ENCODE measurements at places on chromosomes 7 and 10.

DNA sequence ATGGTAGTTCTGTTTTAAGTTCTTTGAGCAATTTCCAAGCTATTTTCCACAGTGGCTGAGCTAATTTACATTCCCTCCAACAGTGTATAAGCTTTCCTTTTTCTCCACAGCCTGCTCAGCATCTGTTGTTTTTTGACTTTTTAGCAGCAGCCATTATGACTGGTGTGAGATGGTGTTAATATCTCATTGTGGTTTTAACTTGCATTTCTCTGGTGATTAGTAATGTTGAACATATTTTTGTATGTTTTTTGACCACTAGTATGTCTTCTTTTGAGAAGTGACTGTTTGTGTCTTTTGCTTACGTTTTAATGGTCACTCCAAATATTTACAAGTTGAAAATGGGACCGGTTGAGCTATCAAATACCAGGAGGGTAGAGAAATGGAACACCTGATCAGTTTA, 20.4 kb downstream of the GNG11 start:
- H3K27ac ChIP-seq = no peak overlapping the region
- no peaks in the 10 kb centered on the region for H3K4me1 ChIP-seq
- H3K27me3 ChIP-seq = no peaks in the 10 kb centered on the region
- no peaks in the 10 kb centered on the region for H3K36me3 ChIP-seq

- H3K4me1 ChIP-seq = peaks cover 25% of the 10 kb centered on the region
- H3K27me3 ChIP-seq = no peaks in the 10 kb centered on the region
- H3K36me3 ChIP-seq = no peaks in the 10 kb centered on the region
- H3K4me3 ChIP-seq = no peak overlapping the region
- peak overlapping the region; percentile 28 for H3K27ac ChIP-seq
These were observed 78.6 kb downstream of the TNS3 start for GRCh38 chr7:47503281-47503680.

DNA sequence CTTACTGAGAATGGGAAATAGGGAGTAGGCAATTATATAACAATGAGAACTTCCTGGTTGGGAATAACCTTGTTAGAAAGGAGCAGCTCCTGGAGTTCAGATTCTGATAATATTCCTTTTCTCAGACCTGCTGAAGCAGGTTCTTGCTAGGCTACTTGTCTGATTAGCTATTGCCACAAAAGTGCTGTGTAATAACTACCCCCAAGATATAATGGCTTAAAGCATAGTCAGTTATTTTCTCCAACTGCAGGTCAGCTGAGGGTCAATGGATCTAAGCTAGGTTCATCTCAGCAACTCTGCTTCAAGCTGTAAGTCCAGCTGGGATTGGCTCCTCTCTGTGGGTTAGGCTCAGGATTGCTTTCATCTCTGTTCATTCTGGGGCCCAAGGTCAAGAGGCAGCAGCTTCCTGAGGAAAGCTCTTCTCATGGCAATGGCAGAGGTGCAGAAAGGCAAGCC, 9.4 kb upstream of the CNOT4 start:
- H3K4me1 ChIP-seq = no peaks in the 10 kb centered on the region
- no peaks in the 10 kb centered on the region for H3K27me3 ChIP-seq
- no peak overlapping the region for H3K4me3 ChIP-seq
- H3K36me3 ChIP-seq = no peaks in the 10 kb centered on the region
- H3K27ac ChIP-seq = no peak overlapping the region

GRCh38 chr7:108629651-108630400, 60.2 kb downstream of the DNAJB9 start:
- no peak for DNase-seq
- H3K27me3 ChIP-seq = no peaks in the 10 kb centered on the region
- H3K27ac ChIP-seq = no peak overlapping the region
- H3K4me1 ChIP-seq = no peaks in the 10 kb centered on the region
- no peaks in the 10 kb centered on the region for H3K36me3 ChIP-seq
- no peak overlapping the region for H3K4me3 ChIP-seq

DNA sequence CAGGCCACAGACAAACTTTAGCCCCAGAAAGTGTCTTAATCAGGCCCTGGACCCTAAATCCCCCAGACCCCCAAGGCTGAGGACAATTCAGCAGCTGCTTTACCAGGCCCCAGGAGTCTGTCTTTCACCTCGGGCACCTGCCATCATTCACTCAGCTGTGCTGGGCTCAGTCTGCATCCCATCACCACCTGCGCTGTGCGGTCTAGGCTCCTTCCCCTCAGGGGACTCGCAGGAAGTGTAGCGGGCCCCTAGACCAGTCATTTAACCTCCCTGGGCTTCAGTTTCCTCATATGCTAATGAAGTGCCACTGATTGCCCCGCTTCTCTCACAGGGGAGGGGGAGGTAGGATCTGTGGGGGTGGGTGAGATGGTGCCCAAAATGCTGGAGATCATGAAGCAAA, 76.4 kb upstream of the ZMIZ1 start:
- no peak overlapping the region for H3K4me3 ChIP-seq
- H3K36me3 ChIP-seq = no peaks in the 10 kb centered on the region
- DNase-seq = no peak
- no peaks in the 10 kb centered on the region for H3K27me3 ChIP-seq

DNA sequence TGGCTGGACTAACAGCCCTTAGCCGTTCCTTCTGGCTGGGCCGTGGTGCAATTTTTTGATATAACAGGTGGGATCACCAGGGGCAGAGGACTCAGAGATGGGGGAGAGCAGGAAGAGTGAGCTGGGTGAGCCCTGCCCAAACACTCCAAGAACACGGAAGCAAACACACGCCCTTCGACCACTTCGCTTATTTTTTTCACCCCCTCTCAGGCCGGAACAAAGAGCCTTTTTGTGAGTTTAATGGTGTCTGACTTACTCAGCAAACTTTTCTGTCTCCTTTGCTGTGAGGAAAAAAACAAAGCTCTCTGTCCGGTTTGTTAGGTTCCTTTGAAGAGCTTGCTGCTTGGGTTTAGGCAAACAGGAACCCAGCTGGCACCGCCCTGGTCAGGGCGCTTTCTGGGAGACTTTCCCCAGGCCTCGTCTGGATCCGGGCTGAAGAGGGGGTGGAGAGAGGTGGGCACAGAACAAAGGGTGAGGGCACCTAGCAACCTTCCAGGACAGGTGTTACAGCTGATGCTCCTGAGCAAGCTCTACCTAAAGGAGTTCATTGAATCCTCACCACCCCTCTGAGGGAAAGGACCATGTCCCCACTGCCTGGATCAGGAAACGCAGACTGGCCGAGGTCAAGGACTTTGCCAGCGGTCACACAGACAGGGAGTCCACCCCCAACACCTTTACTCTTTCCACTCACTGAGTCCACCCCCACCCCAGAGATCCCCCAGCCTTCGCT, 23.3 kb downstream of the CALML3 start:
- H3K4me3 ChIP-seq = no peak overlapping the region
- peaks cover 66% of the 10 kb centered on the region for H3K4me1 ChIP-seq
- no peaks in the 10 kb centered on the region for H3K36me3 ChIP-seq
- H3K27ac ChIP-seq = peak overlapping the region; percentile 92
- H3K27me3 ChIP-seq = no peaks in the 10 kb centered on the region

GRCh38 chr7:149821191-149822148, 16.7 kb upstream of the ZNF862 start:
- no peak overlapping the region for H3K27ac ChIP-seq
- H3K27me3 ChIP-seq = no peaks in the 10 kb centered on the region
- H3K4me1 ChIP-seq = peaks cover 6% of the 10 kb centered on the region
- DNase-seq = no peak
- H3K36me3 ChIP-seq = no peaks in the 10 kb centered on the region
- no peak overlapping the region for H3K4me3 ChIP-seq

DNA sequence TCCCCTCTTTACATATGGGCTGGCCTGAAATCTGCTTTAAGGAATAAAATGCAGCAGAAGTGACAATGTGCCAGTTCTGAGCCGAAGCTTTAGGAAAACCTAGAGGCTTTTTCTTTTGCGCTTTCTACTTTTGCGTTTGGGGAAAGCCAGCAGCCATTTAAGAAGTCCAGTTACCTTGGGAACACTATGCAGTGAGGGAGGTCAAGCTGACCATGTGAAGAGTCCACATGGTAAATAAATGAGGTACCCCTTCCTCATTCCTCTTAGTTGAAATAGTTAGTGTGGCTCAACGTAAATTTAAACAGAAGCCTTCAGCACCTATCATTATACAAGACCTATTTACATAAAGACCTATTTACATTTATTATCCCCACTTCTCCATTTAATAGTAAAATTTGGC, 78.5 kb downstream of the TFPI2 start:
- no peaks in the 10 kb centered on the region for H3K36me3 ChIP-seq
- no peaks in the 10 kb centered on the region for H3K27me3 ChIP-seq
- no peak overlapping the region for H3K4me3 ChIP-seq
- no peaks in the 10 kb centered on the region for H3K4me1 ChIP-seq

- peak; percentile 37 for DNase-seq
- H3K4me3 ChIP-seq = no peak overlapping the region
- peaks cover 37% of the 10 kb centered on the region for H3K4me1 ChIP-seq
- no peaks in the 10 kb centered on the region for H3K27me3 ChIP-seq
- H3K27ac ChIP-seq = no peak overlapping the region
- H3K36me3 ChIP-seq = no peaks in the 10 kb centered on the region
These were observed 627 bp upstream of the FLNC start for GRCh38 chr7:128829391-128830166.

GRCh38 chr7:84110400-84110799, 84.2 kb downstream of the SEMA3A start:
- no peaks in the 10 kb centered on the region for H3K27me3 ChIP-seq
- H3K36me3 ChIP-seq = no peaks in the 10 kb centered on the region
- DNase-seq = no peak
- H3K27ac ChIP-seq = no peak overlapping the region
- no peak overlapping the region for H3K4me3 ChIP-seq
- peaks cover 12% of the 10 kb centered on the region for H3K4me1 ChIP-seq

GRCh38 chr7:116952635-116953371, 498 bp upstream of the ST7 start:
- H3K4me3 ChIP-seq = peak overlapping the region; percentile 71
- H3K36me3 ChIP-seq = no peaks in the 10 kb centered on the region
- H3K27ac ChIP-seq = peak overlapping the region; percentile 99
- peaks cover 55% of the 10 kb centered on the region for H3K4me1 ChIP-seq
- no peaks in the 10 kb centered on the region for H3K27me3 ChIP-seq

DNA sequence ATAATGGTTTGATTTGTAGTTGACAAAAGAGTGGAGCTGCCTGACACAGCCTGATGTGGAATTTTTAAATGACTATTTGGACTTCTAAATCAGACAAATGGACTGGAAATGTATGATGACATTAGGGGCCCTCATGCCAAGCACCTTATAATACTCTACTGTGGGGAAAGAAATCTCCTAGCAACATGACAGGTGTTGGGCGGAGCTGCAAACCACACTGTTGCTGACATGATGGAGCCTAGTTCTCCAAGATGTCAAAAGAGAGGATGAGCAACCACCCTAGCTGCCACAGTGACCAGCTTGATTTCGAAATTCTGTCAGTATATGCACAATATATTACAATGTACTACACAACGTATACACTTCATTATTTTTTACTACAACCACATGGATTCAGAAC, 65.8 kb downstream of the RHOBTB1 start:
- H3K4me1 ChIP-seq = no peaks in the 10 kb centered on the region
- no peaks in the 10 kb centered on the region for H3K27me3 ChIP-seq
- no peak overlapping the region for H3K27ac ChIP-seq
- DNase-seq = no peak

GRCh38 chr10:24096281-24096680, 112.7 kb upstream of the KIAA1217 start:
- H3K27me3 ChIP-seq = no peaks in the 10 kb centered on the region
- H3K4me3 ChIP-seq = no peak overlapping the region
- H3K27ac ChIP-seq = no peak overlapping the region

- no peak overlapping the region for H3K4me3 ChIP-seq
- H3K27me3 ChIP-seq = no peaks in the 10 kb centered on the region
- H3K4me1 ChIP-seq = no peaks in the 10 kb centered on the region
These were observed 40.1 kb downstream of the KCNH2 start for GRCh38 chr7:150937848-150938561.

DNA sequence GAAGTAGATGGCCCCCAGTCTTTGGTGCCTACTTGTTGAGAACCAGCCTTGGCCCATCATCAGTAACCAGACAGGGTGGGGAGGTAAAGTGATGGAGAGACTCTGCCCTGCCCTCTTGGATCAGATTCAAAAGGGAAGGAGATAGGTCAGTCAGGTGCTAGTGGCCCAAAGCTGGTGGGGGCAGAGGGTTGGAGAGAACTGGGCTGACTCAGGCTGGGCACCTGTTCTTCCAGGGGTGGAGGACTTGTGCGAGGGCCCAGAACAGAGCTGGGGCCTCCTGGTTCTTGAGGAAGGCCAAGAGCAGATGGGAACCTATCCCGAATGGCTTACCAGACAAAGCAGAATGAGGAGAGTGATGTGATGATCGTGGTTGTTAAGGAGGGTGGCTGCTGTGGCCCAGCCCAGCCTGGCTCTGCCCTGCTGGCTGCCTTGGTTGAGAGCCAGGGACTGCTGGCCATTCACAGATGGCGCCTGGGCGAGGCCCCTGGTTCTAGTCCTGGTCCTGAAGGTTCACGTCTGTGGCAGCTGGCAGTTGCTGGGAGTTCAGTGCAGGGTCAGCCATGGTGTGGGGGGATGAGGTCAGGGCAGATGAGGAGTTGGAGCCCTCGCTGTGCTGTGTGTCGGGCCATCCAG, 36.6 kb downstream of the PALD1 start:
- H3K27me3 ChIP-seq = no peaks in the 10 kb centered on the region
- H3K36me3 ChIP-seq = no peaks in the 10 kb centered on the region
- peaks cover 18% of the 10 kb centered on the region for H3K4me1 ChIP-seq
- peak overlapping the region; percentile 8 for H3K27ac ChIP-seq

DNA sequence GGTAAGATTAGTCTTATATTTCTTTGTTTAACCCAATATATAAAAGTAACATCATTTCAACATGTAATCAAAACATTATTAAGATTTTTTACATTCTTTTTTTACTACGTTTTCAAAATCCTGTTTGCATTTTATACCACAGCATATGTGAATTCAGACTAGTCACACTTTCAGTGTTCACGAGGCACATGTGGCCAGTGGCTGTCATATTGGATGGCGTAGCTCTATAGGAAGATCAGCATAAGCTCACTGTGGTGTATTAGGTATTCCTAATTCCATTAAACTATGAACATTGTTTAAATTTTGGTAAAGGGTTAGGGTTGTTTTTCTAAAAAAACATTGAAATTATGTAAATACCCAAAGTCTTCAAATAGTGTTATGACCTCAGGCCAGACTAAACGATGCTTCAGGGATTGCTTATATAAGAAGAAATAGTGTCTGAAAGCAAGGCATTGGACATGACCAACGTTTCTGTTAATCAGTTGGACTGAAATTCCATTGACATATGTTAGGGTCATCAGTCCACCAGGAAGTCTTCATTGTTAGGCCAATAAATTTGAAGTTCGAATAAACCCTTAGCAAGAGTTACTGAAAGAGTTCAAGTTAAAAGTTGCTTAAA, 97.0 kb downstream of the BICC1 start:
- no peak overlapping the region for H3K27ac ChIP-seq
- no peaks in the 10 kb centered on the region for H3K27me3 ChIP-seq
- H3K36me3 ChIP-seq = no peaks in the 10 kb centered on the region
- DNase-seq = no peak
- H3K4me1 ChIP-seq = no peaks in the 10 kb centered on the region

DNA sequence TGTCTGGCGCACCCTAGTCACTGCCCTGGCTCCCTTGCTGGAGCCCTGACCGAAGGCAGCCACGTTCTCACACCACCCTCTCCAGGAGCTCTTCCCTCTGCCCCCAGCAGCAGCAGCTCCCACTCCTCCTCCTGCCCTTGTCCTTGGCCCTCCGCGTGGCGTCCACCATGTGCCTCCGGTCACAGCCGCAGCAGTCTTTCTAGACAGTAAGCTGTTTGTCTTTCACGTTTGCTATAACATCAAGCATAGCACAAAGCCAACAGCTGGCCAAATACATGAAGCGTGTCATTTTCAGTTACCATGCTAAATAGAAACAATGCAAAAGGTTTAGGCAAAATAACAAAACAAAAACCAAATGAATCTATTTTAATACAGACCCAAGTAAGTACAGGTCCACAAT, 3.3 kb downstream of the PITRM1 start:
- H3K36me3 ChIP-seq = peaks cover 28% of the 10 kb centered on the region
- no peak overlapping the region for H3K27ac ChIP-seq
- peaks cover 6% of the 10 kb centered on the region for H3K4me1 ChIP-seq

Measured in thyroid gland (tissue), 4 donors.